NCI-H1105 treated with DMSO at 0.1 percent for 48 hours (cell line): ENCODE measurements at places on chromosomes 7 and 10.

GRCh38 chr7:12770227-12770975 is 83.0 kb downstream of the ARL4A start:
- peak; percentile 67 for DNase-seq

GRCh38 chr7:147197006-147197405 is 1080.4 kb downstream of the CNTNAP2 start:
- no peak for DNase-seq

- no peak for DNase-seq
Observed at GRCh38 chr10:6781133-6781770, 201.2 kb upstream of the PRKCQ start.

- DNase-seq: no peak
Observed at GRCh38 chr7:42332605-42333222, 95.7 kb upstream of the GLI3 start.

GRCh38 chr10:124647421-124648130 is 96.6 kb downstream of the FAM53B start:
- DNase-seq: no peak

DNA sequence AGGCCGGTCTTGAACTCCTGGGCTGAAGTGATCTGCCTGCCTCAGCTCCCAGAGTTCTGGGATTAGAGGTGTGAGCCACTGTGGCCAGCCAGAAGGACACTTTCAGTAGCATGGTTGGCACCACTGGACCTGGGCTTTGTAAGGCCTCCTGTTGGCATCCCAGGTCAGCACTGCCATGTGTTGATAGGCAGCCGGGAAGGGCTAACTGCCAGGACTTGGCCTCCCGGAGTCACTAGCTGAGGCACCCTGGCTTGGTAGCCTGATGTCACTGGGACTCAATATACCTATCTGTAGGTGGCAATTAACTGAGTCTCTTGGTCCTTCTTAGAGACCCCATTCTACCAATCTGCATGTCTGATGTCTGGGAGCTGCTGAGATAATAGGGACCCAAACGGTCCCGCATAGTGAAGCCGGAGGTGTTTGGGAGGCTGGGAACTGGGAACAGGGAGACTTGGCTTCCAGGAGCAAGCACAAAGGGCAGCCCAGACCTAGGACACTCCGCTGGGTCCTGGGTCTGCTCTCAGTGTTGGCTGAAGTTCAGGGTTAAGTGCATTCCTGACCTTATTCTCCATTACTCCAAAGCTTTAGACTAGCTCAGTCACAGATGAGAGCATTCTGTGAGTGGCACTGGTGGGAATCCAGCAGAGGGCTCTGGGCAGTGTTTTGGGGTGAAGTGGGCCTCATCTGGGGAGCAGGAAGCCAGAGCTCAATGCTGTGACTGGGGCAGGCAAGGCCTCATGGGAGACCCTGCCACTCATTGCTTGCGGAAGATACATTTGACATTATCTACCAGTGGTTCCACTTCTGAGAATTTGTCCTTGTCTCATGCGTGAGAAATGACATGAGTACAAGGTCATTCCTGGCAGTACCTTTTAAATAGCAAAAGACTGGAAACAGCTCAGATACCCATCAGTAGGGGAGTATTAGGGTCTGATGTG is 2.7 kb downstream of the LHPP start:
- DNase-seq: no peak

- DNase-seq: no peak
Observed at GRCh38 chr10:67487199-67487598, 208.8 kb downstream of the CTNNA3 start.

GRCh38 chr7:149489391-149490024 is 8.1 kb downstream of the ZNF746 start:
- DNase-seq: no peak

GRCh38 chr7:130940326-130940725 is 206.3 kb upstream of the KLF14 start:
- DNase-seq: no peak

DNA sequence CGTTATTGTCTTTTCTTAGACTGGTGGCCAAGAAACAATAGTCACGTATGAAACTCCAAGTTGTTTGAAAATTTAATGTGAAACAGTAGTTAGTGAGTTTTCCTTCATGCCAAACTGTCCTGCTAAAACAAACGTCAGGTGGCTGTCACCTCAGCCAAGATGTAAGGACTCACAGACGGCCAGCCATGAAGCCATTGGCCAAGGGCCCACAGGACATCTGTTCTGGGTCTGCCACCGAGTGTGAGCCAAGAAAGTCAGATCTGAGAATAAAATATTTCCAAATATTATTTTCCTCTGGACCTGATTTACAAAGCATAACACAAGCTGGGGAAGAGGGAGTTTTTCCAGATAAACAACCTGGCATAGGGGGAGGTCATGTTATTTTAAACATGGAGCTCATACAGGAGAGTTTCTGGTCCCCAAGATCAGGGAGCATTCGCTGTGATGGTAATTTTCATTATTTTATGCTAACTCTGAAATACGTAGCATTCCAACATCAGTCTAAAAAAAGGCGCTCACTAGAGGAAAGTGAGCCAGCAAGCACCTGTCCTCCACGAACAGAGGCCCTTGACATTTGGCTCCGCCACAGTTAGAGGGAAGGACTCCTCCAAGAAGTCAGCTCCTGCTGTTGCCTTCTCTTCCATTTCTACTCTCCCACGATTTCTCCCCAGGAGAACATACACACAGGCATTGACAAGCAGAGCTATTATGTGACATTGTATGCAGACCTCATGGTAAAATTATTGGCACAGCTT is 38.9 kb upstream of the LANCL2 start:
- no peak for DNase-seq

GRCh38 chr10:59674215-59674836 is 35.3 kb downstream of the SLC16A9 start:
- DNase-seq: no peak

DNA sequence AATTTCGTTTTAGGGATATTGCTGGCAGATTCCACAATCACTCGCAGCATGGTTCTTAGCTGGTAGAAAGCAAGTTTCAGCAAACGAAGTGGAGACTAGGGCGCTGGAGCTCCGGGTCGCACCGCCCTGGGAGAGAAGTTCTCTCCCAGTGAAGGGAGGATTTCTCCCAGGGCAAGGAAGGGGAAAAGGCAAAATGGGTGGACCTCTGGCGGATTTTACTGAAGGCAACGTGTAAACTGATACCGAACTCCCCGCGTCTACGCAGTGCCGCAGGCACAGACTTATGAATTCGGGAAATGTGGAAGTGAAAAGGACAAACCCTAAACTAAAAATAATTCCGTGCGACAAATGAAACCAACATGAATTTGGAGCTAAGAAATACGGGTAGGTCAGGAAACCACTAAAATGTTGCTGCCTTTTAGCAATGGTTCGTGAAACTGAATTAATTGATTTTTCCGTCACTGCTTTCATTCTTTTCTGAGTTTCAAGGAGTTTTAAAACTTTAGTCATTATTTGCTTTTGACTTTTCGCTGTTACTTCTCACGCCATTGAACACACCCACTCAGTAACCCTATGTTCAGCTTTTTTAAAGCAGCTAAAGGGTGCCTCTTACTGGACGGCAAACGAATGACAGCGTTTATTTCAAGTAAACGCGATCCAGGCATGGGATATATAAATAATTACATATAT is at the start of gene MYOF:
Gene MYOF, minus strand, starts transcription at position 190 of the 690 bp plus-strand sequence. Its CDS starts 140 bp downstream, at position 50.
- DNase-seq: peak; percentile 29

- no peak for DNase-seq
Observed at GRCh38 chr7:57300747-57301146, 149.2 kb upstream of the ZNF716 start.

GRCh38 chr7:91344911-91345310 is 80.7 kb downstream of the FZD1 start:
- no peak for DNase-seq

DNA sequence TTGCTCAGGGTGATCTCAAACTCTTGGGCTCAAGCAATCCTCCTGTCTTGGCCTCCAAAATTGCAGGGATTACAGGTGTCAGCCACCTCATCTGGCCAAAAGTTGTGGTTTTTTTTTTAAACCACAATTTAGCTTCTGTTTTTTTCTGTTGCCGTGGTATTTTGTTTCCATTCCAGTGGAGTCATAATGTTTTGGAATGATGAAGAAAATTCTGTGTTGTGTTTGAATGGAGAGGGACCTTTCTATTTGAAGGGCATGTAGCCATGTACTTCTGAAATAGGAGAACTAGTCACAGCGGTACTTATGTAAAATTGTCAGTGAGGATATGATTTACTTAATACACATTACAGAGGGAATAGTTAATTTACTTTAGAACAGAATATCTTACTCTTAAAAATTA is 201.3 kb downstream of the ARL4A start:
- DNase-seq: no peak

- DNase-seq: no peak
Observed at GRCh38 chr7:101562531-101563197, 66.4 kb downstream of the MYL10 start.

GRCh38 chr7:96397936-96398598 is 76.2 kb upstream of the SLC25A13 start:
- DNase-seq: peak; percentile 70

DNA sequence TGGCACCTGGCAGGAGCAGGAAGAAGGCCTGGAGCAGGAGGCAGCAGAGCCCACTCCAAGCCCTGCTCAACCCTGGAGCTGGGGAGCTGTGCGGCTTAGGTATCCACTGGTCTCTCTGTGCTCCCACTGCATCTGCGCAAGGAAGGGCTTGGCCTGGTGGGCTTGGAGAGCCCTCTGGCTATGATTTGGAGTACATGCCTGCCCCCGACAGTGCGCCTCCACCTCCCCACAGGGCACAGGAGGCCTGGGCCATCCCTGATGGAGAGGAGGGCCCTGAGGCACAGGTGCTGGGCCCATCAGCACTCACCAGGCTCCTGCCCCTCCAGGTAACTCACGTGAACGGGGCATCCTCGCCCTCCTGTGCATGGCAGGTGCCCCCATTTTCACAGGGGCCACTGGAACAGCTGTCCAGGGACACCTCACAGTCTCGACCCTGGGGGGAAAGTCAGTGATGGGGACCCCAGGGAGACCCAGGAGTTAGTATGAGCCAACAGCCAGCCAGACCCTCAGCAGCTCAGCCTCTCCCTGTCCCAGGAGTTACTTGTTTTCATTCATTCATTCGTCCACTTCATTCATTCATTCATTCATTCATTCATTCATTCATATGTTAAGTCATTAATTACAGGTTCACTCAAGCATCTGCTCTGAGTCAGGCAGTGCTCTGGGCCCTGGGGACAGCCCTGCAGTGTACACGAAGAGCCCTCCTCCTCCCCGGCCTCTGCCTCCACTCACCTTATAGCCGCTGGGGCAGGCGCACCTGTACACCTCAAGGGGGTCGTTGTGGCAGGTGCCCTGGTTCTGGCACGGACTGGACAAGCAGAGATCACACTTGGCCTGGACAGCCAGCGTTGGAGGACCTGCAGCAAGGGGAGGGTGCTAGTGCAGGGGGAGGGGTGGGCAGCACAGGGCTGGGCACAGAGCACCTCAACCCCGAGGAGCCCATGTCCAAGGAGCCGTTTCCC is 167.2 kb downstream of the SLIT1 start:
- no peak for DNase-seq

DNA sequence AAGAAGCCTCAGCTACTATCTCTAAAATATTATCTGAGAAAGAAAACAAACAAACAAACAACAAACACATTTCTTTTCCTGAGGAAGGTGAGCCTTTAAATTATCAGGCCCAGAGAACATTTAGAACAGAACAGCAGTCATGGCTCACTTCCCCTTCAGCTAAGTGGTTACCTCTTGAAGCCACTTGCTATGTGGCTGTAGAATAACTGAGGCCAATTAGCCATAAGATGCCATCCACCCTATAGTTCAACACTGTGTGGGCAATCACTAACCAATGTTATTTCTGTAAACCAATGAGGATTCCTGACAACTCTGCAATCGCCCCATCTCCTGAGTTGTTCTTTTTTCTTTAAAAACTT is 3.7 kb upstream of the UPP1 start:
- no peak for DNase-seq

DNA sequence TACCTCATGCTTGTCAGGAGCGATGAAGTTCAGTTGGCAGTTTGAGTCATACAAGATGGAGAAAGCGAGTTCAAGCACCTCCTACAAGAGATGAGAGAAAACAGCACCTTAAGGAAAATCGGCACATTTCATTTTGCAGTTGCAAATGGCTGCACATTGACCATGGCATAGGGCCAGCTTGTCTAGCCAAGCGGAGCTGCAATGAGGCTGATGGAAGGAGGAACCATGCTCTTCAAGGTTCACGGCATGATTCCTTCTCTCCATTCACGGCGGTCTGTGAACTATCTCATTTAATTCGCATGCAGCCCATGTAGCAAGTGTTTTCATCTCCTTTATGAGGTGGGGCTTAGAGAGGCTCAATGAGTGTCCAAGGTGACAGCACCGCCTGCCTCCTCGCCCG is 137.4 kb upstream of the AOAH start:
- DNase-seq: no peak

- DNase-seq: no peak
Observed at GRCh38 chr10:89697946-89698345, 3.4 kb upstream of the KIF20B start.

DNA sequence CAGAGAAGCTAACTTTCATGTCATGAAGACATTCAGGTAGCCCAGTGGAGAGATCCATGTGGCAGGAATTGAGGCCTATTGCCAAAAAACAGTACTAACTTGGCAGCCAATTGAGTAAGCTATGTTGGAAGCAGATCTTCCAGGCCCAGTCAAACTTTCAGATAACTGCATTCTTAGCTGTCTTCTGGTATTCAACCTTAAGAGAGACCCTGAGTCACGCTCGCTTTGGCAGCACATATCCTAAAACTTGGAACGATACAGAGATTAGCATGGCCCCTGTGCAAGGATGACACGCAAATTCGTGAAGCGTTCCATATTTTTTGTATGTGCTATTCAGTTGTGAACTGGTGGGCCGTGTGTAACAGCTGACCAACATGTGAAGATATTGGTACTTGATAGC is 17.6 kb upstream of the ZNF518A start:
- DNase-seq: no peak

DNA sequence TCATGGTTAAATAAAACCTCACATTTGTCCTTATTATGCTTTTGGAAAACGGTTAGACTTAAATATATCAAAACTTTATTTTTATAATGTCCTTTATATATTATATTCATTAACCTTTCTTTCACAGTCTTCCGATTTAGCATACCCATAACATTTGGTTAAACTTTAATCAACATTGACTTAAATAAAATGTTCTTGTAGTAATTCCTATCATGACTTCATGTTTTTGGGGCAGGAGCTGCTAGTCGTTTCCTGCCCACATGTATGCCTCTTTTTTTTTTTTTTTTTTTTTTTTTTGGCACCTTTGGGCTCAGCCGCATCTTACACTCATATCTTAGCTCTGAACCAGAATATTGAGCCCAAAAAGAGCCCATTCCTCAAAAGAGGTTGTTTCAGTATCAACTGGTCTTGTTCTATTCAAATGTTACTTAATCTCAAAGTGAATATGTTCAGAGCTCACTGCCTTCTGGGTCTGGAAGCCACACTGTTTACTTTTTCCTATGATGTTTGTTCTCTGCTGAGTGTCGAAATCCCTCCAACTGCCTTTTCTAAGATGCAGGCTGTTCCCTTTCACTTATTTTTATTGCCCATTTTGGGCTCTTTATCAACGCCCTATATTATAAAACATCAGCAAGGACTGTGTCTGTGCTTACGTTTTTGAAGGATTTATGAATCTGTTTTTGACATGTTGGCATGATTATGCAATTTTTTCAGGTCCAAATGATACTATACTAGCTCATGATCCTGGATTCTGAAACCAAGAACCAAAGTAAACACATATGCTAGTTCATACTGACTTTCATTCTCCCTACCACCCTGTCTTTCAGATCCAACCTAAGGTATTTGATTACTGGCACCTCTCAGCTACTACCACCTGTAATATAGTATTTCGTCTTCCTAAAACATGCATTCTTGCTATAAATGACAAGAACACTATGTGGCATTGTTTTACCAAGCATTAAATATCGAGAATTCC is 914.4 kb downstream of the PCDH15 start:
- no peak for DNase-seq

- peak; percentile 27 for DNase-seq
Observed at GRCh38 chr10:124354411-124355382, 64.0 kb downstream of the OAT start.

- no peak for DNase-seq
Observed at GRCh38 chr10:48625826-48626134, 20.9 kb upstream of the ARHGAP22 start.
